CD4-positive, alpha-beta T cell treated with Interleukin-6 at 100 ng/mL for 8 hours (primary cell): ENCODE measurements at places on chromosomes 4 and X.

DNA sequence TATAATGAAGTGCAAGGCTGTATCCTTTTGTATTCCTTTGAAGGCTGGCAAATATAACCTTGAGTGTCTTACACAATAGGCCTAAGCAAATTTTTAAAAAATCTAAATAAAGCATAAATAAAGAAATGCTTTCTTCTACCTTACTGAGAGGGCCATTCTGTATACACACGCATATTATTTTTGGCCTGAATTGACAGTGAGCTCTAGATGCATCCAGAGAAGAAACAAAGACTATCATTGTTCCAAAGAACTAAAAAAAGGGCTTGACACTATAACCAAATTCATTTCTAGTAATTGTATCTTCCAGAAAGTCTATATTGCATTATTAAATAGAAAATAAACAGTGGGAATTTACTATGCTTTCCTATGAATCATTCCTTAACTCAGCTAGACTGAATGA, 100.2 kb downstream of the MAGEB17 start:
- DNase-seq = no peak

GRCh38 chr4:72375073-72375736, 193.8 kb downstream of the ADAMTS3 start:
- no peak for DNase-seq

GRCh38 chrX:130555341-130555740, 153.6 kb downstream of the RBMX2 start:
- no peak for DNase-seq

DNA sequence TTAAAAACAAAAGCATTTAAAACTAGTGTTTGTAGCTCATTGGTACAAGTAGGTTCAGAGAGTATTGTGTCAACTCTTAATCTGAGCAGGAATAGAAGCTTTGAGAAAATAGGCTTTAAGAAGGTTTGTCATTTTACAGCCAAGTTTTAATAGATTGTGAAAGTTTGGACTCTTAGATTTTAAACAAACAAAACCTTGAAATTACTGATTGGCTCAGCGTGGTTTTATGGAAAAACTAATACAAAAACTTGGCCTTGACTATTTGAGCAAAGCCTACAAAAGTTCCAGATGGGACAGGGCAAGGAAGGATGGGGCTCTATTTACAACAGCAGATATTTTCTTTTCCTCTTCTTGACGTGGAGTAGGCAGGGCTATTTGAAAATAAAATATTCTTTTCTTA, 16.5 kb downstream of the ZFX start:
- no peak for DNase-seq

- DNase-seq = no peak
Observed at GRCh38 chr4:129342819-129343408, 247.0 kb downstream of the C4orf33 start.

DNA sequence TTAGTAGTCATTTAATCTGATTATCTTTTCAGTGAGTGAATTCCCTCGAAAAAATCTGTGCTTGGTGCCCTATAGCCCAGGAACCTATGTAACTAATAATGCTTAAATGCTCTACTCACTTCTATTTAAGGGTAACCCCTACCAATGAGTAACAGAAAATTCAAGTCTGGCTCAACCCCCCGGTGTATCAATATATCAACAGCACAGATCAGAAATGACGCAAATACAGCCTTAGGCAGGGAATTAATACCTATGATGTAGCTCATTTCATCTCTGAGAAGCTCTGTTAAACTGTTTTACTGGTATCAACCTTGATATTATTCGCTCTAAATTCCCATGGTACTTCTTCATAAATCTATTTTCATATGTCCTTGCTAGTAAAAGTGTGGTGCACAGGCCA, 28.6 kb downstream of the PDGFC start:
- no peak for DNase-seq

DNA sequence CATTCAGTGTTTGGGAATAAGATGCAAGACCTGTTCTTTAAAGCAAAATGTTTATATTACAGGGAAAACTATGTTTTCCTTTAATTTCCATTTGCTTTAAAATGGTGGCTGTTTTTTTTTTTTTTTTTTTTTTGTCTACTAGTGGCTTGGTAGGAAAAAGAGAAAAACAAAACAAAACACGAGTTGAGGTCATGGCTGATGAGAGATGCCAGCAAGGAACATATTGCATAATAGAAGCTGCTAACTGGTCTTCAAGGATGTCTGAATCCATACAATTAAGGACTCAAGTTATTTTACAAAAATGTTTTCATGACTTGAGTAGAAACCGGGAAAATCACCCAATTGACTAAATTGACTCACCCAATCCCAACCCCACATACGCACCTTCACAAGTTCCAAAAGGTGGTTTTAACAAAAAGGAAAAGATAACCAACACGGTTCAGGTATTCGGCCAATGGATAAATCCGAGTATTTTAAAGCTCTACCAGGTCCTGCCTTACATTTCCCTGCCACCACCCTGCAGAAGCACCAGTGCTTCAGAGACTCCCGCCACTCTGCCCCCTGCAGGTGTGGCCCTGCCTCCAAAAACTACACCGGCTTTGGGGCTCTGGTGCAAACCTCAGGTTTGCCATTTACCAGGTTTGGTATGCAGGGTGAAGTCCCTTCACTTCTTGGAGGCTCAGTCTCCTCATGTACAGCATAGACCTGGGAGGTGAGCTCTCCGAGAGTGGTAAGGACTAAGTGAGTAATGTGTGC, 27.1 kb downstream of the PIR start:
- DNase-seq = no peak

- DNase-seq = no peak
Observed at GRCh38 chr4:109375778-109376414, 57.7 kb upstream of the SEC24B start.

DNA sequence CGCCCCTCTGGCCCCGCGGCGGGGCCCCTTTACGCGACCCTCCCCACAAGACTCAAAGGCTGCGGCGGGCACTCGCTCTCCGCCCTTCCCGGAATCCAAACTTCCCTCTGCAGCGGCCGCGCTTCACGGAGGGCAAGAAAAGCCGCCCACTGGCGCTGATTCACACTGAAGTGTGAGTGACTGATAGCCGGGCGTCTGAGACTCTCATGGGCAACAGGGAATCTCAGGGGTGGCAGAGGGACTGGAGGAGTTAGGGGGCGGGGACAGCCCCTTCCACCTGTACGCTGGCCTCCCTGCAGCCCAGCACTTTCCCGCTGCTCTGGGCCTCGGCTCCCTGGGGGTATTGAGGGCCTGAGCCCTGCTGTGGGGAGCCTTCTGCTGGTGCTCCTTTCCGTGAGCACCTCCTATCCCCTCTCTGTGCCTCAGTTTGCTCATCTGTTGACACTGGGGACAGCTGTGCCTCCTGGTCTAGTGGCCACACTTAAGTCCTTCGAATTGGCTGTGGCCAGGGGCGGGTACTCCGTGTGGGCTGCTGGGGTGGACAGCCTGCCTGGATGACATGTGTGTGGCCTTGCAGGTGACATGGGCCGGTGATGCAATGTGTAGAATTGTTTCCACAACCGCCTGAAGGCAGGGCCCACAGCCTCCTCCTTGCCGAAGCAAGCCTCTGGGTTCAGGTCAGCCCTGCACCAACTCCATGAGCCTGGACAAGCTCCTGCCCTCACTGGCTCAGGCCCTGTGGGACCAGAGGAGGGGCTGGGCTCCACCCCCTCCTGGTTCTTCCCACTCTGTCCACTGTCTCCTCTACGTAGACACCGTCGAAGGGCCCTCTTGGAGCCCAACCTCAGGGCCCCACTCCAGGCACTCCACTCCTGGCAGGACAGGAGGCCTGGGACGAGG, 951 bp downstream of the SH3BP2 start:
- DNase-seq = no peak

DNA sequence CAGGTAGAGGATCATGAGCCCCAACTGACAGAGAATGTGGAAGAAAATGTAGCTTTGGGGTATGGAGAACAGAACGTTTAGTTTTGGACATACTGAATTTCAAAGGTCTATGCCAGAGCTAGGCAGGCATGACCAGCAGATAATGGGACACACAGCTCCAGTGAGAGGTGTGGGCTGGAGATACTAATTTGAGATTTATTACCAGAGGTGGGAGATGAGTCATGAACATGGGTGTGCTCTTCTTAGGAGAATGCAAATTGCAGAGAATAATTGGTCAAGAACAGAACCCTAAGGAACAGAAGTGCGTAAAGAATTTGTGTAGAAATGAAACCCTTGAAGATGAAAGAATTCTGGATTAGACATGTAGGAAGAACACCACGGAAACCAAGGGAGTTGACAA, 125.2 kb downstream of the PACRGL start:
- no peak for DNase-seq

- no peak for DNase-seq
Observed at GRCh38 chr4:158122501-158122900, 50.3 kb downstream of the GASK1B start.

DNA sequence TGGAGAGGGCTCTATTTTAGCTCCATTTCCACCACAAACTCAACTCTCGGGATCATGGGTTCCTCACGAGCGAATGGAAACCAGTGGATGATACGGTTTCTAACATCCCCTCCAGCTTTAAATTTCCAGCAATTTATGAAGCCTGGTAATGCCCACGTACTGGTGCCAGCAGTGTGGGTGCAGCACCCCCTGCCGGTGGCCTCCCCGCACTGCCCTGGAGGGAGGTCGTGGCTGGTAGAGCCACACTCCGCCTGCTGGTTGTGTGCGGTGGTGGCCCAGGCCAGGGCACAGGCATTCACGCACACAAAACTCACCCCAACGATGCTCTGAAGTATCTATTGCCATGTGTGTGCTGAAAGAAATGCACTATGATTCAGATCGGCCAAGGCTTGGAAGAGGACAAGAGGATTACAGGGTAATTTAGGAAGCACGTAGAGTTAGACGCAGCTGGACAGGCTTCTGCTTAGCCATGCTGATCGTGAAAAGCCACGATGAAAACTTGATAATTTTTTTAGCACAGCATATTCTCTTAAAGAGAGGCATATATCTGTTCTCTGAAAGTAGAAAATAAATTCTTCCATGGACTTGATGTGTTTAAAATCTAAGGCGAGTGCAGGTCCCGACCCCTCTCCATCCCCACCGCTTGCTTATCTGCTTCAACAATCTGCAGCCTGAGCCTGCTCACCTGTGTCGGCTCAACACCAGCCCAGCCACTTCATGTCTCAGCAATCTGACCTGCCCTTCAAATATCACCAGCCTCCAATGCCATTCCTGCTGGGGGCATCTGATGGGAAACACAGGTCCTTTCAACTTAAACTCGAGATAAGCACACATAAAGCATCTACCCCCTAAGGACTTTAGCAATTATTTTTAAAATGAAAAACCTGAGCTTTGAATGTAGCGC, 59.1 kb downstream of the SCD5 start:
- no peak for DNase-seq

DNA sequence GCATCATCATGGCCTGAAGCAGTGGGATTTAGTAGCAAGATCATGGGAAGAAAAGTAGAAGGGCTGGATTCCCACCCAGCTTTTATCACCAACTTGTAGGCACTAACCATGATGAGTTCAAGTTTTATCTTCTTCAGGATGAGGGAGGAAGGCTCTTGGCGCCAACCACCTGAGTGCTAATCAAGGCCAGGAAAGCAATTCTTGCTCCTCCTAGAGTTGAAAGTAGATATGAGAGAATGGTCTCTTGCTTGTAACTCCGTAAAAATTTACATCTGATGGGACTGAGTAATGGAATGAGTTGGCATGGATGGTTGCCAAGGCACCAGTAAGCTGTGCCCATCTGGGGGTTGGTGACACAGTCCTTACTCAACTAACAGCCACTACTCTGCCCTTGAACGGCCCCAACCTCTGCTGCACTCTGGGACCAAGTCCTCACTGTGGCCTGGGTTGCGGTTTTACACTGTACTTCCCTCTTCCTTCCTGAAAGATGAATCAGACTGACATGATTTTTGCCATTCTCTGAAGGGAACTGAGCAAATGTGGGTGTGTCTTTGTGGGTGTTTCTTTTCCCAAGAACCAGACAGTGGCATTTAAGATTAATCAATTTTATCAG, 39.4 kb upstream of the NDP start:
- peak; percentile 7 for DNase-seq

DNA sequence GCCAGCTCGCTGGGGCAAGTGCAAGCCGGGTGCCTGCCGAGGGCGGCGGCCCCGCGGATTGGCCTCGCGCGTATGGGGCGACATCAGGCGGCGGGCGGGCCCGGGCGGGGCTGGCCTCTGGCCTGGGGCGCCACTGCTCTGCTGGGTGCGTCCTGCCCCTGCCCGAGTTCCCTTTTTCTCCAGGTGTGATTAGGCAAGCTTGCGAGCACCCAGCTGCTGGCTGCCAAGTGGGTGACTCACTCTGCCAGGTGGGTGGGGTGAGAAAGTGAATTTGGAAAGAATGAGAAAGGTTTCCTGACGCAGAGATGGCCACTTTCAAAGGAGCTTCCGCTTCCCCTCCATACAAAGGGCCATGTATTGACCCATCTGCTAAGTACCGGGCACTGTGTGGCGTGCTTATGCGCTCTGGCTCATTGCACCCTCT, 32.5 kb downstream of the FGFBP1 start:
- no peak for DNase-seq

DNA sequence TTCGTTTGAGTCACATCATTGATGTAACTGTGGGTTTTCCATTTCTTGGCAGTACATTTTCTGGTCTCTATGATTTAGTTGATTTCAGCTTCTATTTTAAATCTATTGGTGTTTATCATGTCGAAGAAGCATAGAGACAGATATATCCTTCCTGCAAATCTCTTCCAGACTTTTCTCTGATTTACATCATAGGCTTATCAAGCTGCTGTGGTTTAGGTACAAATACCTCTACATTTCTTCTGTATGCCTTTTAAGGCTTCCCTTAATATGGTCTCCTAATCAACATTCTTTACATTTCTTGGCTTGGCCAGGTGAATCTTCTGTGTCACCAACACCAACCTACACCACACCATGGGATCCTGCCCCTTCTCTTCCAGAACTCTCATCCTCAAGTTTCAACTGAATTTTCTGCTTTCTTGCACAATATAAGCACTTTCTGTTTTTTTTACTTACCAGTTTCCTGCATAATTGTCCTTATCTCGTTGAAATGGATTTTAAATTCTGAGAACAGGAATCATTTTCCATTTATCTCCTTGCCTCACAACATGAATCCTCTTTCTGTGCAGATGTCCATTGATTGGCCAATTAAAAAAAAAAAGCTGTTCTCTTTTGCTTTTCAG, 626.9 kb downstream of the ANKRD50 start:
- DNase-seq = no peak

DNA sequence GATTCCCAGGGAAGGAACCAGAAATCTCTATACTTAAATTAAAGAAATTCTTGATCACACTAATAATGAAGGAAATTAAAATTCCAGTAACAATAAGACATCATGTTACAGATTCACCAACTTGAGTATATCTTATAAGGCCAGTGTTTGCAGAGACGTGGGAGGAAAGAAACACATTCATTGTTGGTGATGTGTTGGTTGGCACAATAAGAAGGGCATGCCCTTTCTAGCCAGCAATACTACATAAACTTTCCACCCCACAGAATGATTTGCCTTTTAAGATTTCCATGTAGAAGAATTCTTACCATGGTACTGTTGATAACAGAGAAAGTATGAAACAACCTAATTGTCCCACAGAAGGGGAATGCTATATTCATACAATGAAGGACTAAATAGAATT, 581.5 kb downstream of the STIM2 start:
- DNase-seq = no peak

DNA sequence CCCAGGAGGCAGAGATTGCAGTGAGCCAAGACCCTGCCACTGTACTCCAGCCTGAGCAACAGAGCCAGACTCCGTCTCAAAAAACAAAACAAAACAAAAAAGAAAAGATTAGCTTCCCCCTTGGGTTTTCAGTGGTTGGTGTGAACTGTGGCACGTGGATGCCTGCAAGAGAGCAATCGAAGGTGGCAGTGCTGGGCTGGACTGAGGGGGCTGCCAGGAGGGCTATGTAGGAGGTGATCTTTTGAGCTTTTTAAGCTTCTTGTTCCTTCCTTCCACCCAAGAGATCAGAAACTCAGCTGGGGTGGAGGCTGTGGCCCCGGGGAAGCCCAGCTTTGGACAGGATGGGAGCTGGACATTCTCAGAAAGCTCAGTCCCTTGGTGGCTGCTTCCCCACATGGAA, 49.6 kb downstream of the PRPS1 start:
- no peak for DNase-seq
